ENCODE measurements at places on chromosomes 2 and 18. TPM values are rescaled to one million over a fixed set of nuclear protein-coding genes. Genes with fewer than 3 reads are reported as not detected.

BBS5 gene
- 1.4 TPM for total RNA-seq

ANKRD36B gene
- total RNA-seq, result 19.4 TPM

SCN9A gene
- 135 TPM for total RNA-seq

DNA sequence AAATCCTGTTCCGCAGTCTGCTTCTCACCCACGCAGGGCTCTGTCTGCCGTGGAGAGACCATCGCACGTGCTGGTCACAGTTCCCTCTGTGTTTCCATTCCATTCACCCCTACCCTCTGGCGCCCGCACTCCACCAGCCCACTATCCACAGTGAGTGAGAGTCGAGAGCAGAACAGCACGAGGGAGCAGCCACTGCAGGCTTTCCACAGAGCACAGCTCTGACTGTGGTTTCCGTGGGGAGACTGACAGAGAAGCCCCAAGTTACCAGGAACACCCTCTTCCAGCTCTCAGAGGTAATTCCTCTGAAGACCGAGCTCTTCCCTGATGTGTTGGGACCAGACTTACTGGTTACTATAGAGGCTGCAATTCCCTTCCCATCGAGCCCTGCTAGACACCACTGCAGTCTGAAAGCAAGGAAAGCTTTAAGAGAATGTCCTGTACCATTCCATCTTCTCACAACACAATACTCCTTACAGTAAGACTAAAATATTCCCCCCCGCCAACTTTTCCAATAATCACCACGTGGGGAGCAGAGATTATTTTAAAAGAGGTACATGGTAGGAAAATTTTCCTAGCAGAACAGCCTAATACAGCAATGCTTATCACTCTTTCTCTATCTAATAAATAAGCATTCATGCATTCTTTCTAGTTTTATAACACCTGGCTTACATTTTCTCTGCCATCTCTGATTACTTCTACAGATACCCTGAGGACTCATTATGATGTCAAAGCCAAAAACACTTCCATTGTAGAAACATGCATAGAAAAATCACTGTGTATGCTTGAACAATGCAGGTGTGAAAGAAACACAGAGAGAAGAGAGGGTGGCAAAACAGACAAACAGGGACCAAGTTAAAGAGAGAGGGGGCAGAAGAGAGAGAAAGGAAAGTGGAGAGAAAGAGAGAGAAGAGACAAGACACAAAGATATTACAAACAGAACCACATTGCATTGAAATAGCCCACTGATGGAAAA is 4.7 kb downstream of the MYT1L start:
- DNase-seq, result no peak

GRCh38 chr2:55761526-55761925 is 67.9 kb upstream of the PNPT1 start:
- peak; percentile 23 for DNase-seq

GRCh38 chr2:46644690-46645385 is 165.5 kb downstream of the TMEM247 start:
- DNase-seq, result peak; percentile 79

- DNase-seq, result no peak
Observed at GRCh38 chr2:52857722-52858121, 909.9 kb upstream of the CHAC2 start.

GRCh38 chr2:130756053-130756873 is 923 bp downstream of the AMER3 start:
- no peak for DNase-seq

DNA sequence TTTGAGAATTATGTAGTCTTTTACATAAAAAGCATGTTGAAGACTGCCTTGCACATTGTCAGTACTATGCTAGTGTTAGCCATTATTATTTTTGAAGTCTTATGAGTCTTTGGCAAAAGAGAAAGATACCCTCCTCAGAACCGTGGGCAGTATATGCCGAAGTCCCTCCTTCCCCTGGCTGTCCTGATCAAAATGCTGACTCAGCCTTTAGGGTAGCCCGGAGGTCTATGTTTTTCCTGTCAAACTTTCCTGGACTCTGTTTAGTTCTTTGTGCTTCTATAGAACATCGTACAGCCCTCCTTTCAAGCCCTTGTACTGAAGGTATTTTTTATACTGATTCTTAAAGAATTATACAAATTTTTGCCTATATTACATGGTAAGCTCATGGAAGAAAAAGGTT is 264.7 kb upstream of the ATP5MC3 start:
- DNase-seq, result no peak

GRCh38 chr2:9690716-9691498 is 60.1 kb upstream of the YWHAQ start:
- DNase-seq, result no peak

DNA sequence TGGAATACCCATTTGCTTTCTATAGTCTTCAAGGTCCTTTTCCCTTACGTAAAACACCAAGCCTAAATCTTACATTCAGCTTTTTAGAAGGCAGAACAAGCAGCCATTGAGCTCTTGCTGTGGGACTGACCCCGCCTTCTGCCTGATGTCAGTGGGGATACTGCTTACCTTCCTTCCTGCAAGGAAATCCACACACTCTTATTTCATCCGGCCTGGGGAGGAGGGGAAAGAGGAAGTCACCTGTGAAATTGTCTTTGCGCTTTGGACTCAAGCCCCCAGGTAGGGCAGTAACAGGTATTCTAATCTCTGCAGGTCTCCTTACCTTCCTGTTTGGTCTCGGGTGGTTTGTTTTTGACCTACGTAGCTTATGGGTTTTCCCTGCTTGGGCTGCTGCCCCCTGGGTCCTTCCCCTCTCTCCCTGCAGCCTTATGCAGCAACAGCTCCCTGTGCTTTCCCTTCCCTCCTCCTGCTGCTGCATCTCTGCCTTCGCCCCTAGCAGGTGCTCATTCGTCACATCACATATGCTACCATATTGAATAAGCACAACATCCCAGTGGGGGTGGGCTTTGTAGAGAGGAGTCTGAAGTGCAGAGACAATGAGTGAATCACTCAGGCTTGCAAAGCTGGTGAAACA is 402.5 kb upstream of the TRIB2 start:
- DNase-seq, result no peak

DNA sequence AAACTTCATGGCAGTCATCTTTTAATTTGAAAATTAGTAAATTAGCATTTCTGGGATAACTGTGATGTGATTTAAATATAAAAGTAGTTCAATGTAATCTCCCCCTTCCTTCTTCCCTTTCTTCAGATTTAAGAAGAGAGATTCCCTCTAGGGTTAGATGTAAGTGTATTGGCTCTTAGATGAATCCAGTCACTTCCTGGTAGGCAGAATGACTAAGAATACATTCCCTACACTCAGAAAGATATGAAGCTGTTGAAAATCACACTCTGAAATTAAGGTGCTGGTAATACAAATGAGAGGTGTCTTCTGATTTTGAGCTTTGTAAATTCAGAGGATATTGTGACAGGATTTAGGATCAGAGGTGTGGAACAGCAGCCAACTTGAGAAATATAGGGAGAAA is 71.6 kb downstream of the TDRD15 start:
- DNase-seq, result no peak
